ENCODE measurements at places on chromosomes 11 and 22. TPM values are rescaled to one million over a fixed set of nuclear protein-coding genes. Genes with fewer than 3 reads are reported as not detected.

The GGTLC2 gene
- total RNA-seq, result not detected

The PPP2R1B gene
- total RNA-seq, result 22.9 TPM

The OR10D3 gene
- total RNA-seq, result not detected

The PRR33 gene
- total RNA-seq, result not detected

The RIBC2 gene
- total RNA-seq, result 1.2 TPM

The SCN2B gene
- not detected for total RNA-seq

The CACNA1I gene
- 0.12 TPM for total RNA-seq

The IL17REL gene
- not detected for total RNA-seq

The SLC35F2 gene
- 1.6 TPM for total RNA-seq

The SMC1B gene
- 0.13 TPM for total RNA-seq

The SHANK2 gene
- 2.6 TPM for total RNA-seq

The YAP1 gene
- 131 TPM for total RNA-seq

The PHF21A gene
- total RNA-seq, result 12.5 TPM

The MS4A6A gene
- total RNA-seq, result not detected

The TRIM29 gene
- total RNA-seq, result not detected

The GPHA2 gene
- total RNA-seq, result not detected

The TMEM223 gene
- total RNA-seq, result 13.2 TPM

The SUSD2 gene
- 17.5 TPM for total RNA-seq

The CARNS1 gene
- total RNA-seq, result 0.13 TPM

The SERHL2 gene
- total RNA-seq, result 4.7 TPM

The OR4D5 gene
- total RNA-seq, result not detected

The OR10A4 gene
- not detected for total RNA-seq

The TRPM5 gene
- total RNA-seq, result not detected

The CHRM1 gene
- total RNA-seq, result not detected

The NAT10 gene
- 16.5 TPM for total RNA-seq

The RFPL2 gene
- total RNA-seq, result not detected

The OR52E4 gene
- not detected for total RNA-seq

The LRRC10B gene
- not detected for total RNA-seq

The FZD4 gene
- 42.4 TPM for total RNA-seq

The OR8A1 gene
- not detected for total RNA-seq

The HYLS1 gene
- total RNA-seq, result 6.2 TPM

The CPT1A gene
- total RNA-seq, result 80.5 TPM

The KIRREL3 gene
- total RNA-seq, result not detected

The INS gene
- total RNA-seq, result not detected

Data from aortic smooth muscle cell (primary cell).